ENCODE measurements at places on chromosomes 12 and 14.

- no peak for DNase-seq
Observed at GRCh38 chr12:3313066-3313465, 177.9 kb upstream of the PRMT8 start.

- no peak for DNase-seq
Observed at GRCh38 chr14:102951034-102951433, 28.6 kb downstream of the AMN start.

DNA sequence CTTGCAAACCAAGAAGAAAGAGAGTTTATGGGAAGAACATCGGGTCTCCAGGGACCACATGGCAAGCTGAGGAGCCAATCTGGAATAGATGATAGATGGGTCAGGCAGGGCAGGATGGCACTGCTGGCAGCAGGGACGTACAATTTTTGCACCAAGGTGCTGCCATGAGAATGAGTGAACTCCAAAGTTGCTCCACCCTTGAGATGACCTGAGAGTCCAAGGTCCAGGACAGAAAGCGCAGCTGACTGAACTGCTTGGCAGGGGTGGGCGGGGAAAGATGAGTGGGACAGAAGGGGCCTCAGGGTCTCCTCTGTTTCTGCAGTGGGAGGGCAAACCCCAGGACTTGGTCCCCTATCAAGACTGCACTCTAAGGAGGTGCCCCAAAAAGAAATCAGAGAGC is 136.7 kb upstream of the GSC start:
- no peak for DNase-seq

GRCh38 chr14:54322246-54322645 is 74.6 kb upstream of the CDKN3 start:
- no peak for DNase-seq

GRCh38 chr12:79000501-79000900 is 135.9 kb downstream of the SYT1 start:
- no peak for DNase-seq

DNA sequence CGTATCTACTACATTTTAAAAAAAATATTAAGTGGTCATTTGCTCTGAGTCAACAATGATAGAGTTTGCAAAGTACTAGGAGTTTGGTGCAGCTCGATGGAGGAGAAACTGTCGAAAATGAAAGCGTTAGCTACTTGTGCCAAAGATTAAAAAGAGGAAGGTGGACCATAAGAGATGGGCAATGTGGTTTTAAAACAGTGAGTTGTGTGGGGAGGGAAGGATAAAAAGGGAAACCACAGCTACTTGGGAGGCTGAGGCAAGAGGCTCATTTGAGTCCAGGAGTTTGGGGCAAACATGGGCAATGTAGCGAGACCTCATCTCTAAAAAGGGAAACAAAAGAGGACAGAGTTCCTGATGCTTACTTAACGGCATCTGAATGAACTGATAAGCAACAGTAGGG is 18.2 kb upstream of the STRAP start:
- DNase-seq = no peak

GRCh38 chr14:41805633-41806032 is 199.0 kb downstream of the LRFN5 start:
- no peak for DNase-seq

Data from GM12892 (cell line).